Stimulated activated CD4-positive, alpha-beta T cell treated with anti-CD3 and anti-CD28 coated beads, TNF-alpha, amount 100 ng/mL, for 4 hours (primary cell): ENCODE measurements at places on chromosomes 4 and X.

GRCh38 chrX:115372152-115372551 is 82.6 kb downstream of the LUZP4 start:
- DNase-seq = no peak

DNA sequence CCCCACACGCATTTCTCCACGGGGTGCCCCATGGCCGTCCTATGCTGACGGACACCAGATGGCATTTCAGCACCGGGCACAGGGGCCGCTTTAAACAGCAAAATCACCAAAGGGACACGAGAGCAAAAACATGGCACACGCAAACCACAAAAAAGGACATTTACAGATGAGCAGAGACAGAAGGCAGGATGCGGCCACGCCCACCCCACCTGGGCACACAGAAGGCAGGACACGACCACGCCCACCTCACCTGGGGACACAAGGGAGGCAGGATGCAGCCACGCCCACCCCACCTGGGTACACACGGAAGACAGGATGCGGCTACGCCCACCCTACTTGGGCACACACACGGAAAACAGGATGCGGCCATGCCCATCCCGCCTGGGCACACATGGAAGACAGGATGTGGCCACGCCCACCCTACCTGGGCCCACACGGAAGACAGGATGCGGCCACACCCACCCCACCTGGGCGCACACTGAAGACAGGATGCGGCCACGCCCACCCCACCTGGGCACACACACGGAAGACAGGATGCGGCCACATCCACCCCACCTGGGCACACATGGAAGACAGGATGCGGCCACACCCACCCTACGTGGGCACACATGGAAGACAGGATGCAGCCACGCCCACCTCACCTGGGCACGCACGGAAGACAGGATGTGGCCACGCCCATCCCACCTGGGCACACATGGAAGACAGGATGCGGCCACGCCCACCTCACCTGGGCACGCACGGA is 69.1 kb downstream of the FAM53A start:
- no peak for DNase-seq

DNA sequence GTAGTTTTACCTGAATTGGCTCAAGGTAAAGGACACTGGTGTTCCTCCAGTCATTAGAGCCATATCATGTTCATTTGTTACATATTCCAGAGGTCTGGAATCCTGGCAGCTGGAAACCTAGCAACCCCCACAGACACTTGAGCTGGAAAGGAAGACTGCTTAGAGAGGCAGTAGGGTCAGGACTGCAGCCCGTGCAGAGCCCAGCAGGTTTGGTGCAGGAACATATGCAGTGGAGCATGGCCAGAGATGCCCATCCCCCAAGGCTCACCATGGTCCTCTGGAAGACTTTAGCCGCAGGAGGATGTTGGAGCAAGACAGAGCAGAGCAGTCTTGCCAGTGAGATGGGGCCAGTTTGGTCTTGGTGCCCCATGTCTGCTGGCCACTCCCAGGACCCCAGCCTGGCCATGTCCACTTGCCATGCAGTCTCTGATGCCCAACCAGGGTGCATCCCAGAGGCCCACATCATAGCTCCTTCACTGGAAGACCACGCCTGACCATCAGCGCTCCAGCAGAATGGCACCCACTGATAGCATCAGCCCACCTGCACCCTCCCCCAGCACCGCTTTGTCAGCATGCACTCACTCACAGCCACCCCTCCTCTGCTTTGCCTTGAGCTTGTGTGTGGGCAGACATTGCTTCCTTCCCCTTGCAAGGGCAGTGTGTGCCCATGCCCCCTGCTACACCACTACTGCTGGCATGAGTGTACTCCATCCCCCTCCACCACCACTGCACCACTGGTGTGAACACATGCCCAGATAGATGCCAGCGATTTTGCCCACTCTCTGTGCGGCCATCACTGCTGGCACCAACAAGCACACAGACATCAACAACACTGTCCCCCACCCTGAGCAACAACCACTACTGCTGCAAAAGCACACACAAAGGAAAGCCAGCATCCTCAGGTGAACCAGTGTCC is 190.3 kb upstream of the SPOCK3 start:
- DNase-seq = no peak

- no peak for DNase-seq
These were observed 51.7 kb downstream of the METTL14 start for GRCh38 chr4:118736900-118737299.

GRCh38 chr4:88230969-88231771 is 53.2 kb downstream of the PPM1K start:
- no peak for DNase-seq

DNA sequence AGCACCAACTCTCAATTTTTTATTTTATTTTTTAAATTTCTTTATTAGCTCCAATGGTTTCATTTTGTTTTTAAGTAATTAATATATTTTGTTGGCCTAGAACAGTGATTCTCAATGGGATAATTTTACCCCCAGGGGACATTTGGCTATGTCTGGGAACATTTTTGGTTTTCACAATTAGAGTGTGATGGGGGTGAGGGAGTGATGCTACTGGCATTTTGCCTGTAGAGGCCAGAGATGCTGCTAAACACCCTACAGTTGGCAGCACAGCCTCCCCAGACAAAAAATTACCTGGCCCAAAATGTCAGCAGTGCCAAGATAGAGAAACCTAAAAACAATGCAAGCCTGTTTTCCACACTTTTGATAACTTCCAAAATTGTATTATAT is 64.6 kb downstream of the HHIP start:
- no peak for DNase-seq

DNA sequence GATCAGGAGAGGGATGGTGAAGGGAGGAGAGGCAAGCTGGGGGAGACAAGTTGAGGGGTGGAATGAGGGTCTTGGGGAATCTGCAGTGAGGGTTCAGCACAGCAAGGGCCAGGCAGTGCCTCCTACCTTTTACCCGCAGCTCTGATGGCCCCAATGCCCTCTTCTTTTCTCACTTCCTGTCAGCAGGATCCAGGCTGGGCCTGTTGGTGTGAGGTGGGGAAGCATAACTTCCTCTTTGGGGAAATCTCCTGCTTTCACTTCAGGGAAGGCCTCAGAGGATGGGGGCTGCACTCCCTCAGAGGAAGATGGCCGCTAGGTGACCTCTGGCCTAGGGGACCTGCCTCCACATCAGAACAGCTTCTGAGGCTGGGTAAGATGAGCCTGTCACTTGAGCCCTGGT is 36.5 kb downstream of the EFNB1 start:
- no peak for DNase-seq

DNA sequence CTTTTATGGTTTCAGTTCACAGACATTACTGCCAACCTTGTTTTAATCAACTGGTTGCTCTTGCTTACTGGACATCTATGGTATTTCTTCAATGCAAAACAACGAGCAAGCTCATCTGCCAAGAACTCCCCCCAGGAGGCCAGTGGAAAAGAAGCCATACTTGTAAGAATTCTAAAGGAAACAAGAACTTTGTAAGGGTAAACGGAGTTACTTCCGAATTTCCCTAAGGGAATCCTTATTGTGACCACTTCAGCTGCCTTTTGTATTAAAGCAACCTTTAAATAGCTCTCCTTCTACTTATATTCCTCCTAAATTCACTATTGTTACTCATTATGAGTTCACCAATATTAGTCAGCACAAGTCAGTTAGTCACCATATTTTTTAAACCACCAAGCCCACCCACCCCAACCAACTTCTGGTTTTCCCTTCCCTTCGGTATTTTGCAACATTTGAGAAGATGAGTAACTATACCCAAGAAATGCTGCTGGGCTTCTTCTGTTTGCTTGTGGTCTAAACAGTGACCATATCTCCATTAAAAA is 602.8 kb upstream of the DIPK2B start:
- DNase-seq = no peak

DNA sequence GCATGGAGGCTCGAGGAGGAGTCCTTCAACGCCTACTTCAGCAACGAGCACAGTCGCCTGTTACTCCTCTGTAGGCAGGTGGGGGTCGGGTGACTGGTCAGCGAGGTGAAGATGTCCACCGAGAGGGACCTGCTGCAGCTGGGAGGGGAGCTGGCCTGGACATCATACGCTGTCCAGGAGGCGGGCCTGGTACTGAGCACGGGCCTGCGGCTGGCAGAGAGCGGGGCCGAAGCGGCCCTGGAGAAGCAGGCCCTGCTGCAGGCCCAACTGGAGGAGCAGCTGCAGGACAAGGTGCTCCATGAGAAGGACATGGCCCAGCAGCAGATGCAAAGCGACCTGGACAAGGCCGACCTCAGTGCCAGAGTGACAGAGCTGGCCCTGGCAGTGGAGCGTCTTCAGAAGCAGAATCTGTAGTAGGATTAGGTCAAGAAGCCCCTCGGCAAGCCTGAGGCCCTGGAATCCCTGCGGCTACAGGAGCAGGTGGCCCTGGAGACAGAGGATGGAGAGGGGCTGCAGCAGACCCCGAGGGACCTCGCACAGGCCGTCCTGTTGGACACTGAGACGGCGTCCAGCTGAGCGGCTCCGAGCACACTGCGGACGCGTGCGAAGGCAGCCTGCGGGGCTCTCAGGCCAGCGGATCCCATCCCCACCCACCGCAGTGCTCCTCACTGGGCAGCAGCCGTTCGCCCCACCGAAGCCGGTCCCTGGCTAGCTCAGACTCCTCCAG is 11.9 kb downstream of the SMIM10L2A start:
- no peak for DNase-seq

DNA sequence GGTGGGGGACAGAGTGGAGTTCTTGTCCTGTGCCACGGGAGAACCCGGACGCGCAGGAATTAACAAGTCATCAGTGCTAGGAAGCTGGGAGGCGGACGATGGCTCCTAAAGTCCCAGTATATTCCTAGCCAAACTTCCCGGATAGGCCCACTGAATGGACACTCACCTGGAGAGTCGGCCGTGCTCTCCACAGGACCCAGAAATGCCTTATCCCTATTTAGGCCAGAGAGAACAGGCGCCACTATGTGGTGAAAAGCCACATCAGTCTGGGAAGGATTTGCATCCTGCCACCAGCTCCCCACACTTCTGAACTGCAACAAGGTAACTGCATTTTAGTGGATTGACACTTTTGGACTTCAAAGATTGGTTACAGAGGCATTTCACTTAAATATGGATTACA is 1.1 kb downstream of the CFAP299 start:
- DNase-seq = no peak

GRCh38 chrX:70171624-70172023 is 5.7 kb upstream of the DGAT2L6 start:
- no peak for DNase-seq

DNA sequence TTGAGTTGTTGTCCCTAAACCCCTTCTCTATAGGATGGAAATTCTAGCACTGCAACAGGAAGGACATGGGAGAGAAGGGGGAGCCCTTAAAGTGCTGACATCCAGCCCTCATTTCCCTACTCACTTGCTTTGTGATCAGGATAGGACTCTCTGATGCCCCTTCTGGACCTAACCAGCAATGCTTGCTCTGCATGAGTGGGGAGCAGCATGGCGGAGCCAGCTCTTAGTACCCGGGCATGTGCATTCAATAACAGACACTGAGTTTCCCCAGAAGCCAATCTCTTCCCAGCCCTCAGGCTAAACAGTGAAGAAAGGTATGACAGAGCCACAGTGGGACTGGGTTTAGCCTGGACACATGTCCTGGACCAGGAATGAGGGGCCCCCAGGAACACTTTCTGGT is 14.0 kb downstream of the SOD3 start:
- no peak for DNase-seq

GRCh38 chrX:137166591-137166990 is 132.8 kb upstream of the GPR101 start:
- DNase-seq = no peak

DNA sequence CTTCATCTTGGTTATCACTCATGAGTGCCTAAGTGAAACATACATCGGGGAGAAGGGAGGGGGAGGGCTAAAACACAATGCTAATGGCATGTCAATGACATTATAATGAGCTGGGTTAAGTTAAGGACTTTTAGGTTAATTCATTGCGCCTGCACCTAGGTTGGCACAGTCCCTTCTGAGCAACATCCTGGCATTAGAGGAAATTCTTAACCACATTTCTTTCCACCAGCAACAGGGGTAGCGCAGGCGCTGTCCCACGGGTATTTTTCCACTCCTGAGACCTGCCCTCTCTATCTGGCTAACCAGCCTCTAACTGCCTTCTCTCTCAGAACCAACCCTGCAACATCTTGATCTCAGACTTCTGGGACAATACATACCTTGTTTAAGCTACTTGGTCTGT is 39.0 kb upstream of the PROM1 start:
- no peak for DNase-seq

GRCh38 chr4:19879330-19879729 is 372.4 kb upstream of the SLIT2 start:
- DNase-seq = no peak

- DNase-seq = no peak
These were observed 38.0 kb downstream of the GPM6B start for GRCh38 chrX:13778916-13779315.

GRCh38 chr4:26613237-26613636 is 29.4 kb downstream of the TBC1D19 start:
- no peak for DNase-seq

GRCh38 chr4:140579278-140579677 is 10.5 kb upstream of the UCP1 start:
- no peak for DNase-seq

GRCh38 chr4:57633212-57633859 is 523.2 kb upstream of the IGFBP7 start:
- DNase-seq = no peak

DNA sequence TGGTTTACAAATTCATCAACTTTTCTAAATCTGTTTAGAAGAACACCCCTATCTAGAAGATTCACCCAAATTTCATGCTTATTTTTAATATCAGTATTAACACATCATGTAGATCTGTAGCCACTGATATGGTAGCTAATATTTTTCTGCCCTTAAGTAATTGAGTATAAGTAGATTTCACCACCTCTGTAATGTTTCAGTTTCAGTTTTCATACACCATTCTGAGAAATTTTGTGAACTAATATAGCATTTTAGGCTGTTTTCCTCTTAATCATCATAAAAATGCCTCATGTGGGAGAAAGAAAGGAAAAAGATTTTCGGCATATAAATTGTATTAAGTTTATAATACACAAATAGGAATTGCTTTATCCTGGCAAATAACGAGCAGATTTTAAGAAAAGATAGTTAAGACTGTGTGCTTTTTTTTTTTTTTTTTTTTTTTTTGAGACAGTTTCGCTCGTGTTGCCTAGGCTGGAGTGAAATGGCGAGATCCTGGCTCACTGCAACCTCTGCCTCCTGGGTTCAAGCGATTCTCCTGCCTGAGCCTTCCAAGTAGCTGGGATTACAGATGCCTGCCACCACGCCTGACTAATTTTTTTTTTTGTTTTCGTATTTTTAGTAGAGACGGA is 21.4 kb upstream of the RBPJ start:
- no peak for DNase-seq

DNA sequence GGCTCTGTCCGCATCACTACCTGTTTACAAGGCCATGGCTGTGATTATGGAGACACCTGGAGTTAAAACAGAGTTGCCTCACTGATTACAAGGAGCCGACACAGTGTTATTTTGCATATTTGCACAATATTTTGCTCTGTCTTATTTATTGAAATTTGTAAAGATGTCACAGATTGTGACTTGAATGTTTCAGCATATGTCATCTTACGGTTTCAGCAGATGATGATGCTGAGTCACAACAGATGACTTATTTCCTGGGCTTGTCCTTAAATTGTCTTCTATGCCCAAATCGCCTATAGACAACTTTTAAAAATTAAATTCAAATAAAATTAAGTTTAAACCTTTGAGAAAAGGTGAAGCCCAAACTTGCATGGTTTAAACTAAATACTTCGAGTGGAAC is 87.1 kb upstream of the INPP4B start:
- no peak for DNase-seq

GRCh38 chrX:132331532-132331931 is 112.3 kb upstream of the RAP2C start:
- DNase-seq = no peak

- no peak for DNase-seq
These were observed 42.4 kb downstream of the FNIP2 start for GRCh38 chr4:158811216-158811540.

GRCh38 chrX:31280580-31280979 is 208.7 kb upstream of the FTHL17 start:
- DNase-seq = no peak
